ENCODE measurements at places on chromosomes 3 and 15. TPM values are rescaled to one million over a fixed set of nuclear protein-coding genes. Genes with fewer than 3 reads are reported as not detected.

- no peak for DNase-seq
These were observed 181.6 kb upstream of the RORA start for GRCh38 chr15:61410662-61411061.

GRCh38 chr3:126024049-126024854, 55.3 kb downstream of the ROPN1B start:
- DNase-seq, result no peak

DNA sequence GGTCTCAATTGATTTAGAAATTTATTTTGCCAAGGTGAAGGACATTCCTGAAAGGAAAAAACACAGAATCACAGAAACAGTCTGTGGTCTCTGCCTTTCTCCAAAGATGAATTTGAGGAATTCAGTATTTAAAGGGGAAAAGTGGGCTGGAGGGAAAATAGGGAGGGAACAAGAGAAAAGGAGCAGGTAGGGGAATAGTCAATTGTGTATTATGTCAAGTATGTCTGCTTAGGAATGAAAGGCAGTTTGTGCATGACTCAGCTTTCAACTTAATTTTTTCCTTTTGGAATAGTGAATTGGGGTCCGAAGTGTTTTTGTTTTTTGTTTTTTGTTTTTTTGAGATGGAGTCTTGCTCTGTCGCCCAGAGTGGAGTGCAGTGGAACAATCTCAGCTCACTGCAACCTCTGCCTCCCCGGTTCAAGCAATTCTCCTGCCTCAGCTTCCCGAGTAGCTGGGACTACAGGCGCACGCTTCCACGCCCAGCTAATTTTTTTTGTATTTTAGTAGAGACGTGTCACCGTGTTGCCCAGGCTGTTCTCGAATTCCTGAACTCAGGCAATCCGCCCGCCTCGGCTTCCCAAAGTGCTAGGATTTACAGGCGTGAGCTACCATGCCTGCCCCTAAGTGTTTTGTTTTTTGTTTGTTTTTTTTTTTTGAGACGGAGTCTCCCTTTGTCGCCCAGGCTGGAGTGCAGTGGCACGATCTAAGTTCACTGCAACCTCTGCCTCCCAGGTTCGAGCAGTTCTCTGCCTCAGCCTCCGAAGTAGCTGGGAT, 74.1 kb upstream of the MAP4 start:
- DNase-seq, result no peak

The IL17RE gene
- not detected for total RNA-seq

- DNase-seq, result no peak
These were observed 15.2 kb downstream of the IVD start for GRCh38 chr15:40420793-40421192.

The ACOX2 gene
- total RNA-seq, result 0.78 TPM

GRCh38 chr3:11053926-11054503, 61.5 kb downstream of the SLC6A1 start:
- no peak for DNase-seq

The OCA2 gene
- 25.7 TPM for total RNA-seq

GRCh38 chr3:128372281-128372680, 94.4 kb downstream of the DNAJB8 start:
- DNase-seq, result no peak

The C3orf20 gene
- 0.16 TPM for total RNA-seq

DNA sequence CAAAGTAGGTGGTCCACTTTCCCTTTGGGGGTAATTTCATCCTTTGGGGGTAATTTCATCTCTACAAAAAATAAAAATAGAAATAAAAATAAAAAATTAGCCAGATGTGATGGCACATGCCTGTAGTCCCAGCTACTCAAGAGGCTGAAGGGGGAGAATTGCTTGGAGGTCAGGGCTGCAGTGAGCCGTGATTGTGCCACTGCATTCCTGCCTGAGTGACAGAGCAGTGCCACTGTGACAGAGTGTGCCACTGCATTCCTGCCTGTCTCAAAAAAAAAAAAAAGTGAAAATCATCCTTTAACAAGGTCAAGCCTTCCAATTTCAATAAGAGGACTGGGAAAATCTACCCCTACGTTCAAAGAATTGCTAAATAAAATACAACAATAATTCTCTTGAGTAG, 22.8 kb downstream of the SERP1 start:
- DNase-seq, result no peak

The GUCA1C gene
- total RNA-seq, result not detected

GRCh38 chr3:167972502-167972901, 123.2 kb downstream of the GOLIM4 start:
- DNase-seq, result no peak

GRCh38 chr3:39960515-39961191, 151.2 kb downstream of the MYRIP start:
- no peak for DNase-seq

The PODXL2 gene
- total RNA-seq, result 160 TPM

DNA sequence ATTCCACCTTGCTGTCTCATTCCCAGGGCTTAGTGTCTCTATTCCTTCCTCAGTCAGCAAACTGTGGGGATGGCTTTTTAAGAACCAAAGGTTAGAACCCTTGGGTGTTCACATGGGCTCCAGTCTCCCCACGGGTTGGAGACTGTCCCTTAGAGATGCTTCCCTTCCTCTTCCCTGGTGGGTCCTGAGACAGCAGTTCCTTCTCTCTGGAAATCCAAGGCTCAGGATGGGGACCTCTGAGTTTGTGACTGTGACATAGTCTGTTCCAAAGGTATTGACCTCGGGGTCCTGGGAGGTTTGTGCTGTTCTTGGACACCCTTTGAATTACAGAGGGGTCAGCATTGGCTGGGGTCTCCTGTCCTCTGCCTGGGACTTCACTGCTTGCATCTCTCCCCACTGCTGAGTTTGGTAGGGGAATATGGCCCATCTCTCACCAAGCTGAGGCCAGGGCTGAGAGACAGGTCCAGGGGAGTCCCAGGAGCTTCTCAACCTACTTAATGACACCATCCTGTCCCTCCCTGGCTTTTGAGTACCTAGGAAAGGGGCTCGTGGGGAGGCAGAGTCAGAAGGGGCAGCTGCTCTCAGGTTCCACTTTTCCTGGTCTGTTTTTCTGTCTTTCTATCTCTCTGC, 1.5 kb downstream of the GRM2 start:
- DNase-seq, result no peak

GRCh38 chr15:57285386-57285785, 90.9 kb upstream of the CGNL1 start:
- DNase-seq, result no peak

DNA sequence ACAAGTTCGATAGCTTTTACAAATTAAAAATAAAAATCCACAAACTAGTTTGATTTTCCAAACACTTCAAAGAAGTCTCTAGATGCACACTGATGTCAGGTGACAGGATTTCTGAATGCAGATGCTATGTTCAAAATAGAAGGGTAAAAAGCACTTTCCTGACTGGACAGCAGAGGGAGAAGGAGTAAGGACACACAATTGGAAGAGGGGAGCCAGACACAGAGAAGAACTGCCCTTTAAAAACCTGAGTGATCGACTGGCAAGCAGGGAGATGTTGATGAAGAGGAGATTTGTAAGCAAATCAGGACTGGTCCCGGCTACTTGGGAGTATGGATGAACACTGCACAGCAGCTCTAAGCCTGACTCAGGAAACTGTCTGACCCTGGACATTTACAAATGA, 612.8 kb downstream of the MAGI1 start:
- DNase-seq, result no peak

DNA sequence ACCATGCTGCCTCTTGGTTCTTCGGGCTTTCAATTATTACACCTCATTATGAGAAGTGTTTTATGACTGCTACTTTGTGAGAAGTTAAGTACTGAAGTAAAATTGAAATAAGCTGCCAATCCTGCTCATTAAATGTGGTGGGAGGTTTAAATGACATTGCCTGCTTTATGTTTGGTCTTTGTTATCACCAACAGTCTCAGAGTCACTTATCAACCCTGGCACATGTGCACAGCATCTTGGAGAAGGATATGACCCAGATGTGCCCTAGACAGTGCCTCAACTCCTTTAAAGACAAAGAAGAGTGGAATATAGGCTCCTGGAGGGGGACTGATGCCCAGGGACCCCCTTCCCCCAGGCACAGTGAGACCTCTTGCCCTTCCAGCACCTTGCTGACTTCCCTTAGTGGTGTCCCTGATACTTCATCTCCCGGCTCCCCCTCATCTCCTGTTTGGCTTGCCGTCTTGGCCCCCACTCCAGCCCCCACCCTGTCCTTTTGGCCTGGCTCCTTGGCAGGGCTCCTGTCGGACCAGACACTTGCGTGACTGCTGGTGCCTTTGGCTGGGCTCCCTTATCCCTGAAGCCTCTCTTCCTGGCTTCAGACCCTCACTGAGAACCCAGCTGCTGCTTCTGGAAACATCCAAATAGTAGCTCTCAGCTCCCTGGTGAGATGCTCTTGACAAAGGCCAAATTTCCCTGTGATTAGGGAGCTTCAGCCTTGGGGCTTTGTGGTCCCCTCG, 39.8 kb downstream of the ARHGAP31 start:
- no peak for DNase-seq

- DNase-seq, result no peak
These were observed 46.7 kb upstream of the ABHD2 start for GRCh38 chr15:89041507-89041906.

- DNase-seq, result no peak
These were observed 442.5 kb downstream of the EPHB1 start for GRCh38 chr3:135237371-135238143.

- DNase-seq, result no peak
These were observed 10.3 kb downstream of the TM2D3 start for GRCh38 chr15:101641894-101642293.

Measured in occipital lobe (tissue), 3 donors.